ENCODE measurements at places on chromosomes 5 and 9. TPM values are rescaled to one million over a fixed set of nuclear protein-coding genes. Genes with fewer than 3 reads are reported as not detected.

DNA sequence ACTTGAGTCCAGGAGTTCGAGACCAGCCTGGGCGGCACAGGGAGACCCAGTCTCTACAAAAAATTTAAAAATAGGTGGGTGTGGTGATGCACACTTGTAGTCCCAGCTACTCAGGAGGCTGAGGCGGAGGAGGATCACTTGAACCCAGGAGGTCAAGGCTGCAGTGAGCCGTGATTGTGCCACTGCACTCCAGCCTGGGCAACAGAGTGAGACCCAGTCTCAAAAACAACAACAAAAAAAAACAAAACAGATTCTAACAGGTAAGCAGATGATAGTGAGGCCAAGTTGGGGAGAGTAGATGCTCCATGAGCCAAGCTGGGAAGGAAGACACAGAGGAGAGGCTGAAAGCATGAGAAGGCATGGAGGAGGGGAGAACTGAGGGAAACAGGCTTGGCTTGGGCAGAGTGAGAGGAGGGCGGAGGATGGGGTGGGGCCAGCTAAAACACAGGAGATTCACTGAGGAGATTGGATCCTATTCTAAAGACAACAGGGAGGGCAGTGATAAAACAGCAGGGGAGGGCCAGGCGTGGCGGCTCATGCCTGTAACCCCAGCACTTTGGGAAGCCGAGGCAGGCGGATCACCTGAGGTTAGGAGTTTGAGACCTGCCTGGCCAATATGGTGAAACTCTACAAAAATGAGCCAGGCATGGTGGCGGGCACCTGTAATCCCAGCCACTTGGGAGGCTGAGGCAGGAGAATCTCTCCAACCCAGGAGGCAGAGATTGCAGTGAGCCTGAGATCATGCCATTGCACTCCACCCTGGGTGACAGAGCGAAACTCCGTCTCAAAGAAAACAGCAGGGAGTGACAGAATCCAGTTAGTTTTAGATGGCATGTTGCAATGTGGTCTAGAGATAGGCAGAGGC lies 8.4 kb downstream of the RPS14 start:
- DNase-seq: no peak

- no peak for DNase-seq
These were observed 65.3 kb upstream of the ADAMTS2 start for GRCh38 chr5:179410291-179411160.

DNA sequence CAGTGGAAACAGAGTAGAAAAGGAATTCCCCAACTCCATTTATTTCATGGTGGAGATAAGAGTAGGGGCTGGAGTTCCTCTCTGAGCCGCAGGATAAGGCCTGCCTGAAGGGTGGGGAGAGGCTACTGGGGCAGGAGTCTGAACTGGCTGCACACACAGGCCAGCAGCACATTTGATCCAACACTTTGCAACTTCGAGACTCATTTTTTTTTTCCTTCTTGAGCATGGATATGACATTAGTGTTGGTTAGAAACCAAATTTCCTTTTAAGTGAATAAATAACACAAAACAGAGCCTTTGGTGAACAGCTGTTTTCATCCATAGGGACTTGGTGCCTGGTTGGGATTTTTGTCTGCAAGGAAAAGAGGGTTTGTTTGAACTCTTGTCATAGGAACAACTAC lies 76.6 kb downstream of the RALGPS1 start:
- no peak for DNase-seq

DNA sequence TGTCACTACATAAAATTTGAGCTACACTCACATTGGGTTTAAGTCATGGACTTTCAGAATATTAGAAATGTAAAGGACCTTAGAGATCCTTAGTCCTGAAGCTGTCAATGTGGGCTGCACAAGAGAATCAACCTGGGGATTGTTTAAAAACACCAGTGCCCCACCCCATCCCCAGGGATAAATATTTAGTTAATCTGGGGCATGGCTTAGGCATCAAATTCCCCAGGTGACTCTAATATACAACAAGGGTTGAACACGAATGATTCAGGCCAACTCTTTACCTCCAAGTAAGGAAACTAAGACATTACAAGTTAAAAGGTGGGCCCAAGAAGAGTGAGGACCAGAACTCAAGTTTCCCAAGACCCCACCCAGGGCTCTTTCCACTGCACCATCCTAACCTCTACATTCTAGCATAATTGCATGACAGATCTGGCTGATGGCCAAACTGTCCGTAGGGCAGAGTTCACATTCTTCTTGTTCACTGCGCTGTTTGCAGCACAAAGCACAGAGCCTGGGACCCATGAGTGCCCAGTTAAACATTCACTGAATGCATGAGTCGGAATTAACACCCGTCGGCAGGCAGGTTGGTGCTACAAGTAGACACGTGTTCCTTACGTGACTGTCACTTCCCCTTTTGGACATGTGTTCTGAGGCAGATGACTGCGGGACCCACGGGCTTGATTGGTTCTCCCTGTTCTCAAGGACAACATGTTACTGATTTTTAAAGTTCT lies 25.2 kb downstream of the CYFIP2 start:
- DNase-seq: peak; percentile 52

CDH9 gene
- total RNA-seq: not detected

QRFP gene
- total RNA-seq: not detected

DNA sequence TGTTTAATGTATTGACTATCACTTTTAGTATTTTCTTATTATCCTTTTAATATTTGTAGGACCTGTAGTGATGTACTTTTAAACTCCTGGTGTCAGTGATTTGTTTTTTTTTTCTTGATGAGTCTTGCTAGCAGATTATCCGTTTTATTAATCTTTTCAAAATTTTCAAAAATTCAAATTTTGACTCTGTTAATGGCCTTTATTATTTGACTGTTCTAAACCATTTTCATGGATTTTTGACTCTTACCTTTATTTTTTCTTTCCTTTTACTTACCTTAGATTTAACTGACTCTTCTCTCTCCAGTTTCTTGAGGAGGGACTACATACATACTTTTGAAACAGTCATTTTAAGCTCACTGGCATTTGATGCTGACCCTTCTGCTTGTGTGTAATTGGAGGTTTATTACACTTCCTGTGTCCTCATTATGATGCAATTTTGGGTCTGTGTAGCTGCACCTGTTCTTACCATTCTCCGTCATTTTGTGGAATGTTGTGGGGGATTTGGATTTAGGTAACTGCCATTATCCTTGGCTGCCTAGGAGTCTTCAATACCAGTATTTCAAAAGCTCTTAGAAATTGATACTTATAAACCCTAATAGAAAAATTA lies 32.0 kb upstream of the EXOC3 start:
- no peak for DNase-seq

GRCh38 chr9:107685901-107686300 lies 196.3 kb upstream of the KLF4 start:
- no peak for DNase-seq

GRCh38 chr9:16257604-16258003 lies 612.9 kb downstream of the BNC2 start:
- no peak for DNase-seq

DNA sequence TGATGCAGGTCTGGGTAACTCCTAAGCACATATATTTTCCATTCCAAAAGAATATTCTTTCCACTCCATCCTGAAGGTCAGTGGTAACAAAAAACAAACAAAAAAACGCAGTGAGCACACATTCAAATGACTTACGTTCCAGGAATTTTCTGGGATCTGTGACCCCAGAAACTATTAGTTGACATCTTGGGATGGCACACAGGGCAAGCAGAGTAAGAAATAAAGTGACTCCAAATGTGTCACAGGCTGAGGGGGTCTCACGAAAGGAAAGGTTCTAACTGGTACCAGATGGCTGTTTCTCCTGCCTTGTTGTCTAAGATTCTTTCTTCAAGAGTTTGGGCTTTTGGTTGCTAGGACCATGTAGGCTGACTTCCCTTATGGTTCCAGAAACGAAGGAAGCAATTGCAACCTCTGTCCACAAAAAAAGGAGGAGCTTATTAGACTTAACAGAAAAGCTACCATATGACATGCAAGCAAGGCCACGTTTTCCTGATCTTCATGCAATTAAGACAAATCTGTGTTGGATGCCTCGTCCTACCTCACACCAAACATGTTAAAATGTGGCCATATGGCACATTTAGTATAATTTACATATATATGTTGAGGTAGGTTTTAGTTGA lies 32.7 kb downstream of the PTGS1 start:
- no peak for DNase-seq

GRCh38 chr5:59753599-59753998 lies 139.9 kb downstream of the PDE4D start:
- DNase-seq: no peak

DNA sequence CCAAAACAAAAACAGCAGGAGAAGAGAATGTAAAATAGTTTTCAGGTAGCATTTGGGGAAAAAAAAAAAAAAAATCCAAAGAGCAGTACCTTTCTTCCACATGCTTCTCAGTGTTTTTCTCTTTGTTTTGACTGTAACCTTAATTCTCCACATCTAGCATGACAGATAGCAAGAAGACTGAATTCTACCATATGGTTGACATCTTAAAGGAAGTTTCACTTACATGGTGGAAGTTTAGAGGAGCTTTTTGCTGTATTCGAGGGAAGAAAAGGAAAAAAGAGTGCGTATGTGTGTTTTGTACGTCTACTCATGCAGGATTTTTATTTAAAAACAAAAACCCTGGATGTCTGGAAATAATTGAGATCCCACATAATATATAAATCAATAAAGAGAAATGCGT lies 604.8 kb downstream of the CCDC171 start:
- no peak for DNase-seq

DNA sequence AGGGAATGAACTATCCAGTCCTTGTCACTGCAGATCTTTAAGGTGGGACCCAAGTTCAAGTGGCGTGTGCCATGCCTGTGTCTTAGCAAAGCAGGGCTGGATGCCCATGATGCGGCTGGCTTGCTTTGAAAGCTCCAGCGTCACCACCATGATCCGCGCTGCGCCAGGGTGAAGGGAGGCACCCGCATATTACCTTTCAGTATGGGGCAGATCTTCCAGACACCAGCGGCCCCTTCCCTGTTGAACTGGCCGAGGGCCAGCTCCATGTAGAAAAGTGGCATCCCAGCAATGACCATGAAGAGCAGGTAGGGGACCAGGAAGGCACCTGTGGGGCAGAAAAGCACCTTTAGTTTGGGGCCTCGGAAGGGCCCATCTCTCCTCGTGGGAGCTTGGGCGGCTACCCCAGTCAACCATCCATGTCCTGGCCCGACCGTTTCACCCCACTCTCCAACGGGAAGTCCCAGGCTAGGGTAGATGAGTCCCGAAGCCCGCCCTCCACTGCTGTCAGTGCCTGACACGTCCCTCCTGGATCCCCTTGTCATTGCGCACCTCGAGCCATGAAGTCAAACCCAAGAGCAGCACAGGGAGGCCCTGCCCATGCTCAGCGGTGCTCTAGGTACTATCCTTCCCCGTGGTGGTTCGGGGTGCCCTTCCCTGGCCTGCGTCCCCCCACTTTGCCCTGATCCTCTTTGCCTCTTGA lies 3.9 kb downstream of the SLC6A3 start:
- no peak for DNase-seq

GRCh38 chr9:16687678-16688369 lies 182.6 kb downstream of the BNC2 start:
- no peak for DNase-seq

HCN1 gene
- 0.72 TPM for total RNA-seq

- no peak for DNase-seq
These were observed 32.8 kb downstream of the ARPC5L start for GRCh38 chr9:124894741-124895170.

- DNase-seq: no peak
These were observed 294.7 kb upstream of the DMRT1 start for GRCh38 chr9:546797-547223.

DNA sequence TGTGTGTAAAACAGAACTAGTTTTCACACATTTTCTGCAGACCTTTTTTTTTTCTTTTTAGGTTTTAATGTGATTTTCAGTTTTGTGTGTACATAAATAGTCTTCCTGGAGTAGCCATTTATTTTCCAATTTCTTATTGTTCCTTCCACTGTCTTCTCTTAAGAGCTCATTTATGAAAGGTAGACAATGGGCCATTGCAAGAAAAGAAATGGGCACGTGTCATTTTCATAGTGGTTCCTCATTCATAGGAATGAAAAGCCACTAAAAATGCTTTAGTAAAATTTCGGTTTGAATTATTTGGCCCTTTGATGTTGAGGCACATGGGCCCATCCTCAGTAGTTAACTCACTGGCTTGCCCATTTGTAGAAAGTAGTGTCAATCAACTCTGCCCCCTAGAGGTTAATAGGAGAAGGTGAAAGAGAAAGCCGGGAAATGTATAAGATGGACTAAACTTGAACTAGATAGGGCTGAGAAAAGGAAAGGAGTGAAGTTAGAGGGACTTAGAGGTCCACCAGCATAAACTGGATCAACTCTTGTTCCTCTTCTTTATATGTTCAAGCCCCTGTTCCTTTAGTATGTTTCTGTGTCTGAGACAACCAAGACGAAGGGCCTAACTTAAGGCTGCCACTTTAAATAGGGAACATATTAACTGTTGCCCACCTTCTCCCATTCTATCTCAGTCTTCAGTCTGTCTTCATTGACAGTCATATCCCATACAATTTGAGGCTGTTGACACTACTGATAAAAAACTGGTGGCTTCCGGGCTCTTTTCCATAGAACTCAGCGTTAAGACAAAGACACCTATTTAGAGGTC lies 72.6 kb downstream of the SMARCA2 start:
- no peak for DNase-seq

GRCh38 chr5:137672001-137672400 lies 63.9 kb downstream of the KLHL3 start:
- DNase-seq: peak; percentile 83
